Activated CD4-positive, alpha-beta memory T cell treated with anti-CD3 and anti-CD28 coated beads, Interleukin-2, amount 10 ng/mL, durations not matched to agents 7 days and 5 days (primary cell): ENCODE measurements at places on chromosomes 5 and 9. TPM values are rescaled to one million over a fixed set of nuclear protein-coding genes. Genes with fewer than 3 reads are reported as not detected.

DNA sequence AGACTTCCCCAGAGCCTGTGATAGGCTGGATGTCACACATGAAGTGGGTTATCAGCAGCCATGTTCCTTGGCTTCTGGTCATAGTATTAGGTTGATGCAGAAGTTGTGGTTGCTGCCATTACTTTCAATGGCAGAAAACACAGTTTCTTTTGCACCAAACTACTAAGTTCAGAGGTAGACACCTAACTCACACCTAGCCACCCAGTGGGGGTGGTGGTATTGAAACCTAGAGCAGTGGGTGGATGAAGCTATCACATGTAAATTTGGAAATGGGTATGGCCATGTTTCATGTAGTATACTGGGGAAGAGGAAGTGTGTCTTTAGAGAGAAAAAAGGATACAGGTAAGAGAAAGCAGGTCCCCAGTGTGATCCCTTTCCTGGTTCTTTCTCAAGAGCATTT is 347.9 kb upstream of the SEMA6A start:
- H3K36me3 ChIP-seq: no peaks in the 10 kb centered on the region
- no peaks in the 10 kb centered on the region for H3K4me1 ChIP-seq
- H3K27me3 ChIP-seq: no peaks in the 10 kb centered on the region
- no peak for DNase-seq
- H3K27ac ChIP-seq: no peak overlapping the region

OLFML2A gene
- total RNA-seq: not detected

GRCh38 chr5:32058101-32058500 is 116.0 kb downstream of the GOLPH3 start:
- no peak for DNase-seq
- H3K4me1 ChIP-seq: no peaks in the 10 kb centered on the region
- H3K4me3 ChIP-seq: no peak overlapping the region

- peaks cover 13% of the 10 kb centered on the region for H3K4me1 ChIP-seq
- H3K27me3 ChIP-seq: peaks cover 15% of the 10 kb centered on the region
- H3K36me3 ChIP-seq: no peaks in the 10 kb centered on the region
- H3K27ac ChIP-seq: no peak overlapping the region
- DNase-seq: no peak
Measured at GRCh38 chr5:175826980-175827379, 44.4 kb upstream of the CPLX2 start.

GRCh38 chr5:138732466-138732865 is 20.8 kb upstream of the CTNNA1 start:
- no peak for DNase-seq
- peaks cover 8% of the 10 kb centered on the region for H3K4me1 ChIP-seq
- H3K4me3 ChIP-seq: no peak overlapping the region
- H3K27me3 ChIP-seq: peaks cover 18% of the 10 kb centered on the region

- no peaks in the 10 kb centered on the region for H3K4me1 ChIP-seq
- no peak overlapping the region for H3K27ac ChIP-seq
- H3K4me3 ChIP-seq: no peak overlapping the region
- DNase-seq: no peak
Measured at GRCh38 chr9:121026768-121027167, 23.3 kb downstream of the C5 start.

- no peak overlapping the region for H3K27ac ChIP-seq
- H3K4me3 ChIP-seq: no peak overlapping the region
- no peak for DNase-seq
- H3K36me3 ChIP-seq: no peaks in the 10 kb centered on the region
- H3K27me3 ChIP-seq: no peaks in the 10 kb centered on the region
Measured at GRCh38 chr9:27672718-27673117, 99.4 kb upstream of the C9orf72 start.

PDLIM7 gene
- 56.6 TPM for total RNA-seq
